T-helper 1 cell (primary cell): ENCODE measurements at places on chromosomes 3 and 15.

DNA sequence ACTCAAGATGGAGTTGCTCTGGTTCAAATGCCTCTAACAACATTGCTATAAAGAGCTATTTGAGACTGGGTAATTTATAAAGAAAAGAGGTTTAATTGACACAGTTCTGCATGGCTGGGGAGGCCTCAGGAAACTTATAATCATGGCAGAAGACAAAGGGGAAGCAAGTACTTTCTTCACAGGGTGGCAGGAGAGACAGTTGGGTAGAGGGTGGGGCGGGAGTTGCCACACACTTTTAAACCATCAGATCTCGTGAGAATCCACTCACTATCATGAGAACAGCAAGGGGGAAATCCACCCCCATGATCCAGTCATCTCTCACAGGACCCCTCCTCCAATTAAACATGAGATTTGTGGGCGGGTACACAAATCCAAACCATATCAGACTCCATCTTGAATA lies 30.7 kb downstream of the MAP2K5 start:
- no peak for DNase-seq

DNA sequence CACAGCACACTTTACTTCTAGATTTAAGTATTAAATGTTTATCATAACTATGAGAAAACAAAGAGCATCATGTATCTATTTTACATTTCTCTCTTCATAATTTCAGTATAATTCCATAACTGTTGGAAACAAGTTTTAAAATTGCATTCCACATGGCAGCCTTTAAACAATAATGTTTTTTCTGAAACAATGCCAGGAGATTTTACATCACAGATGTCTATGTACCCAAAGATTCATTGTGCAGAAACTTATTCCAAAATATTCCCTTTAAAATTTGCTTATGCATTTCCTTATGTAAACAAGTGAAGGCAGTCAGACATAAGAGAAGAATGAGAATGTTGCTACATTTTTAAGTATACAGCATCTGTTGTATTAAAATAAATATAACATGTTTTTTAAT lies 324.9 kb upstream of the COL8A1 start:
- no peak for DNase-seq

- DNase-seq, result no peak
These were observed 54.1 kb upstream of the GRIP2 start for GRCh38 chr3:14594234-14594633.

GRCh38 chr3:36943601-36944000 lies 1.3 kb downstream of the TRANK1 start:
- no peak for DNase-seq

DNA sequence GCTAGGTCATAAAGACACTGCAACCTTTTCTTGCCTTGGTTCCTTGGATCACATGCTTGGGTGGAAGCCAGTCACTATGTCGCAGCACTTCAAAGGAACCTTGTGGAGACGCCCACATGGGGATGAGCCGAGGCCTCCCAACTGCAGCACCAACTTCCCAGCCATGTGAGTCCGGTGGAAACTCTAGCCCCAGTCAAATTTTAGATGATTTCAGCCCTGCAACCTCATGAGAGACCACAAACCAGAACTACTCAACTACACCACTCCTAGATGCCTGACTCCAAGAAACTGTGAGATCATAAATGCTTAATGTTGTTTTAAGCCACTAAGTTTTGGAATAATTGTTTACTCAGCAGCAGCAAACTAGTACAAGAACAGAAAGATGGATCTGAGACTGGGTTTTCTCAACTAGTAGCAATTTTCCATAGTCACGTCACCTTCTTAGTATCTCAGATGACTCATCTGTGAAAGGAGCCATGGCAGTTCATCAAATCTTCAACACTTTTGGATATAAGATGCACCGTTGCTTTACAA lies 86.5 kb downstream of the MB21D2 start:
- no peak for DNase-seq

- DNase-seq, result no peak
These were observed 490.9 kb downstream of the ZBBX start for GRCh38 chr3:166889241-166889640.

DNA sequence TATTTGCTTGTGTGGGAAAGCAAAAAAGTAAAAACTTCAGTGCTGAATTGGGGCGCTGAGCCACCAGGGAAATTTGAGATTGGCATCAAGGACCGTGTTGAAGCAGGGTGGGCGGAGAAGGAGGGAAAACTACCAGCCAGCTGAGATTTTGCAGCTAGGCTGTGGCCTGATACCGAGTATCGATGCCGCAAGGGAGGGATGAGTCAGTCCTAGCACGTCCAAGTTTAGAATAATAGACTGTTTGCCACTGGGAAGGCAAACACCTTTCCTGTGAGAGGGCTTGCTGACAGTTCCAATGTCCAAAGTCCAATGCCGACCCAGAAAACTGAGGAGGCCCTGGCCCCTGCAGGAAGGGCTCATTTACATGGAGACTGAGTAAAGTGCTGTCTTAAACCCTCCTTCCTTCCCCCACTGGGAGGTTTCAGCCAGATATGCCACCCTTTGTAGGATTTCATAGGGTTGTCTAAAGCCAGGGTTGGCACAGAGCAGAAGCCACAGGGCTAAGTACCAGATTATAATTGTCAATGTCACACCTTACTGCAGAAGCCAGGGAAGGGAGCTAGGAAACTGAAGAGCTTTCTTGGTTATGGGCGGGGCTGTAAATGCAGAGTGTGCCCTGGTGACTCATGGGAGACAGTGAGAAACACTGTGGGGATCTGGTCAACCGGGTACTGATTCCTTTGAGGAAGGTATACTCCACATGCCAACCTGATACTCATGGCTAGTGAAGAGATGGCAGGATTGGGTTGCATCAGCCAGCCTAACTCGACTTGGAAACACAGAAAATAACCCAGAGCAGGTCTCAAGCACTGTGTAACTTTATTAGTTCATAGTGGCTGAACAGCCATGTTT lies 28.4 kb upstream of the PIK3CB start:
- DNase-seq, result no peak
